ENCODE measurements at places on chromosomes 6 and 20.

- no peak for DNase-seq
Measured at GRCh38 chr6:108661430-108661829, 100.7 kb downstream of the FOXO3 start.

DNA sequence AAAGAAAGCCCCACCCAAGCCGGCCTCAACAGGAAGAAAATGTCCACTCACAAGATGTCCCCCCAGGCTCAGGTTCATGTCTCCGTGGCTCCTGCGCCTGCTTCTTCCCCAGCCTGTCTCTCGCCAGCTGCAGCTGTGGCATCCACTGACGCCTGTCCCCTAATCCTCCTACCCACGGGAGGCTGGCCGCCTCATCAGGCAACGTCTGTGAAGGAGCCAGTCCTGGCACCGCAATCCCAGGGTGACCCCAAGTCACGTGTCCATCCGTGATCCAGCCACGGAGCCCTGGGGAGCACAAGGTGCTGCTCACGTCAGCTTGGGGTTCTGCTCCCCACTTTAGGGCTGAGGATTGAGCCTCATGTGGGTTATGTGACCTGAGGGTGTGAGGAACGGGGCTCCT, 640.3 kb downstream of the CDH26 start:
- no peak for DNase-seq

DNA sequence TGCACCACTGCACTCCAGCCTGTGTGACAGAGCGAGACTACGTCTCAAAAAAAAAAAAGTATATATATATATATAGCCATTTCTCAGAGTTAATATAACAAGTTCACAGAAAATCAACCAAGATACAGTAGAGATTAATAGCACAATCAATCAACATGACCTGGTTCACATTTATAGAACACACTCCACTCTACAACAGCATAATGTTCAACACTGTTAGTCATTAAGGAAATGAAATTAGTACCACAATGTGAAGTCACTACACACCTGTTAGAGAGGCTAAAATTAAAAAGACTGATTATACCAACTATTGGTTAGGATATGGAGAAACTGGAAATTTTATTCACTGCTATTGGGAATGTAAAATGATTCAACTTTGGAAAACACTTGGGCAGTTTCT, 387.7 kb downstream of the QKI start:
- no peak for DNase-seq

- DNase-seq: no peak
Measured at GRCh38 chr6:128307671-128308070, 212.7 kb downstream of the PTPRK start.

- DNase-seq: no peak
Measured at GRCh38 chr6:108687921-108688320, 127.2 kb downstream of the FOXO3 start.

DNA sequence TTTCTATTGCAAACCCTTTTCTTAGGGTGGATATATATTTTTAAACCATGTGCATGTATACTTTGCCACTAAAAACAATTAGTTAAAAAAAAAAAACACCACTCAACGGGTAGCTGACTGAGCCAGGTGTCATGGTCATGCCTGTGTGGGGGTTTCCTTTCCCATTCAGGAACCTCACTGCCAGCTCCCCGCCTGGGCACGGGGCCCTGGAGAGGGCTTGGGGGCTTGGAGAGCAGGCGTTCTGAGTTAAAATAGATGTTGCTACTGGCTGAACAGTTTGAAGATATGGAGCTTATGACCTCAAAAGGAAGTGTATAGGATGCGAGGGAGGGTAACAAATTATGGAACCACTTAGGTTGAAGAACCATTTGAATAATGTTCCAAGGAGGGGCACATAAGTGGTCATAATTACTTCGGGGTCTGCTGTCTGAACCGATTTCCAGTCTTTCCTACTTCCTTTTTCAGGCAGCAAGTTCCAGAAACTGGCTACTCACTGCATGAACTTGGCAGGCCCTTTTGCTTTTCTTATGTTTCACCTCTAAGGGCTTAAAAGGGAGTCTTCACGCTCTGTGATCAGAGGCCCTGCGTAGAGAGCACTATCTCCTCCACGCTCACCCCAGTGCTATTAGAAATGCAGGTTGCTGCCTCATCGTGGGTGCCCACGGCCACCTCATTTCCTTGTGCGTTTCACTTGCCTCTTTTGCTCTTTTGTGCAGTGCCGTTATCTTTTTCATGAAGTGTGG, 9.9 kb downstream of the STX16 start:
- DNase-seq: no peak

DNA sequence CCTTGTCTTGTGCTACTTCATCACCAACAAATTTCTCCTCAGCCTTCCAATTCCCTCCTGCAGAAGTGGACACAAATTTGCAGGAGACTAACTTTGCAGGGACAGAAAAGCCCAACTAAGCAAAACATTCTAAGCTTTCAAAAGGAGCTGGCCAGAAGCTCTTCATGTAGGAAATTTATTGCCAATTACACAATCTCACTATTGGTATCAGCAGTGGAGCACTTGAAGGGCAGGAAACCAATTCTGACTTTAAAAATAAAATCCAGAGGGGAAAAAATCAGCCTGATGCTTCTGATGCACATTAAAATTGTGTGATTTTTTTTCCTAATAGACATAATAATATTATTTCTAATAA, 193.3 kb downstream of the LY86 start:
- DNase-seq: no peak

- no peak for DNase-seq
Measured at GRCh38 chr20:14688005-14688404, 350.6 kb upstream of the FLRT3 start.

GRCh38 chr20:22540832-22541231, 43.5 kb downstream of the FOXA2 start:
- DNase-seq: no peak

DNA sequence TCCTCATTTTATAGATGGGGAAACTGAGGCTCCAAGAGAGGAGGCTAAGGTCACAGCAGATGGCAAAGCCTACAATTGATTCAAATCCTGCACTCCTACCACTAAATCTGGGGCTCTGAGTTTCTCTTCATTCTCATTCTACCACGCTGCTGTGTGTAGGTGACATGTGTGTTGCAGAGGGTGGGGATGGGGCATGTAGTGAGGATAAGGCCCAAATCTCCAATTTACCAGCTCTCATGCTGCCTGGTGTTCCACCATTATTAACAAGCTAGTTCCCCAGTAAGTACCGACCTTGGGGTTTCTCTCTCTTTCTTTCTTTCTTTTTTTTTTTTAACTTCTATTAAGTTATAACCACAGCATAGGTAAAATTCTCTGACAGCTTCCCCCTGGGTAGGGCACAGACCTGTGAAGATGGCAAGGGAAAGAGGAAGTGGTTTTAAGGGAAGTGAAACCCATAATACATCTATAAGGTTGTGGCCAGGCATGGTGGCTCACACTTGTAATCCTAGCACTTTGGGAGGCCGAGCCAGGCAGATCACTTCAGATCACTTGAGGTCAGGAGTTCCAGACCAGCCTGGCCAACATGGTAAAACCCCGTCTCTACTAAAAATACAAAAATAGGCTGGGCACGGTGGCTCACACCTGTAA, 13.0 kb upstream of the MATN4 start:
- DNase-seq: no peak

DNA sequence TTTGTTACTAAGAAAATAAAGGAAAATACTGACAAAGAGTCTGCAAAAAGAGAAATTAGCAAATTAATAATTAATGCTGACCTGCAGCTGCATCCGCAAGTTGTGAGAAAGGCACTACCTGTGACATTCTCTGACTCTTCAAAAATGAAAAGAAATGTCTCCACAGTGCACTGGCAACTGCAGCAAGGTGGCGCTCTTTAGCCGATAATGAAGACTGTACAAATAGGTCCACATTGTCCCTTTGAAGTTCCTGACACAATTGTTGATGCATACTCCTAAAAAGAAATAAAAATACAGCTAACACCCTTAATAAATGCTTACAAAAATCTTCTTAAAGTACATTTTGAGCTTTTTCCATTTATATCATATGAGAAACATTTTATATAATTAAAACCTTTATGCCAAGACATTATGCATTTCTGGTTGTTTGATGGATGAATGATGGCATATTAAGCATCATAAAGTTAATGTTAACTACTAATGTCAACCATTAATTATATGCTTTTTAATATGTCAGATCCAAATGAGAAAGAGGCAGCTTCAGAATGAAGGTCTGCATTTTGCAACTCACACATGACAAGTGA, 96.5 kb downstream of the MMS22L start:
- peak; percentile 63 for DNase-seq

- DNase-seq: no peak
Measured at GRCh38 chr6:164757451-164757850, 552.0 kb downstream of the C6orf118 start.

DNA sequence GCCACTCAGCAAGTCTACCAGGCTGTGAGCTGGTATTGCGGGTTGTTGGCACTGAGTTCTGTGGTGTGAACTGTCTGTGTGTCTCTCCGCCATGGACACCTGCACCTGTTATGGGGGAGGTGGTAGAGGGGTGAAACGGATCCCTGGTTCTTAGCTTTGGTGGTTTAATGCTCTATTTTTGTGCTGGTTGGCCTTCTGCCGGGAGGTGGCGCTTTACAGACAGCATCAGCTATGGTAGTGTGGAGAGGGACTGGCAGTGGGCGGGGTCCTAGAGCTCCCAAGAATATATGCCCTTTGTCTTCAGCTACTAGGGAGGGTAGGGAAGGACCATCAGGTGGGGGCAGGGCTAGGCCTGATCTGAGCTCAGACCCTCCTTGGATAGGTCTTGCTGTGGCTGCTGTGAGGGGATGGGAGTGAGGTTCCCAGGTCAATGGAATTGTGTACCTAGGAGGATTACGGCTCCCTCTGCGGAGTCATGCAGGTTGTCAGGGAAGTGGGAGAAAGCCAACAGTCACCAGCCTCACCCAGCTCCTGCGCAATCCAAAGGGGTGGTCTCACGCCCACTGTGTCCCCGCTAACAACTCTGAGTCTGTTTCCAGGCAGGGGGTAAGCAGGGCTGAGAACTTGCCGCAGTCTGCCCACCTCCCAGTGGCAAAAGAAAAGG, 154.3 kb downstream of the CCDC170 start:
- DNase-seq: no peak

GRCh38 chr6:170037541-170038250, 253.2 kb downstream of the DLL1 start:
- DNase-seq: no peak

GRCh38 chr6:133608620-133609019, 280.3 kb upstream of the TCF21 start:
- DNase-seq: no peak

DNA sequence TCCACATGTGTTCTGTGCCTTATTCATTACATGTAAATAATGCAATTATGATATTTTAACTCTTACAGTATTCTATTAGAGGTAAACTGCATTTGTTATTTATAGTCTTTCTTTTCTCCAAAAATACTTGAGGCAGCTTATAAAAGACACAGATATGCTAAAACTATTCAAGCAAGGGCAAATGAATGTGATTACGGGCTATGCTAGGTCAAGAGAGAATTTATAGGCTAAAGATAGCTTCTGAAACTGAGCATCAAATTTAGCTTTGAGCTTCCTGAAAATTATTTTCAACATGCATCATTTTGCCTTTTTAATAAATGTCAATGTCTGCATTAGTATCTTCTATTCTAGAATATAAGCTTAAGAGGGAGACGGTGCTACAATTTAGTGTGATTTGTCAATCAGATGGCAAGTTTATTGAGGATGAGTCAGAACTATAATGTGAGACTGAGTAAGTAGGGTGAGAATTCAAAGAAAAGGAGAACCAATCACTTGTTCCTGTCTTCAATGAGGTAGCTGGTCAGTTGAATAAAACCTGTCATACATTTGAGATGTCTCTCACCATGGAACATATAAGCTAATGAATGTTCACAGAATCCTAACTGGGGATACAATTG, 669.4 kb upstream of the CITED2 start:
- DNase-seq: no peak

DNA sequence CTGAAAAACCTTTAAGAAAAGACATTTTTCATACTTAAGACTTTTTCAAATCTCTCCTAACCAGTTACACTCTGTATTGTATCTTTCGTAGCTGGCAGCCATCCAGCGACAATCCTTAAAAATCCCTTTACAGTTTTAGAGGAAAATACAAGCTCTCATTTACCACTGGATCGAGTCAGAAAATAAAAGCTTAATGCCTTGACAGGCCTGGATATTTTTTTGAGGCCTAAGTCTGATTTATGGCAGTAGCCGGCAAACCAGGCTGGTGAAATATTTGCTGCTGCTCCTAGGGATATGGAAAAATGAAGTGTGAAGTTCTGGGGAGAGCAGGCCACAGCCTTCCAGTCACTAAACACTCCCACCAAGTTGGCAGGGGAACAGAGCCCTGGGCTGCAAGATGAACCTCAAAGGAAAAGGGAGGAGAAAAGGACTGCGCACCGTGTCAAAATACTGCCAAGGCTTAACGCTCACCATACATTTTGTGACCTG, 213.0 kb upstream of the SUPT3H start:
- DNase-seq: no peak

DNA sequence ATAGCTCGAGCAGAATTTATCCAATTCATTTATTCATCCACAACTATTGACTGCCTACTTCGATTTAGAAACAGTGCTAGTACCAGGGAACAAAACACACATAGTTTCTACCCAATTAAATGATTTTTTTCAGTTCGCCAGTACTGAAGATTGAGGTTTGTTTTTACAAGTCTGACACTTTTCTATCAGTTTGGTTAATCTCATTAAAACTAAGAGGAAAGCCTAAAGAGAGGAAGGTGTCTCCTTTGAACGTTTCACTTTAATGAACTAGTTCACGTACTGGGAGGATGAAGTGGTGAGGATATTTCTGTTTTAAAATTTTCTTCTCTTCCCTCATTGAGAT, 570 bp upstream of the ANKS1A start:
- DNase-seq: no peak

GRCh38 chr20:19978511-19979210, 38.5 kb upstream of the NAA20 start:
- DNase-seq: no peak

DNA sequence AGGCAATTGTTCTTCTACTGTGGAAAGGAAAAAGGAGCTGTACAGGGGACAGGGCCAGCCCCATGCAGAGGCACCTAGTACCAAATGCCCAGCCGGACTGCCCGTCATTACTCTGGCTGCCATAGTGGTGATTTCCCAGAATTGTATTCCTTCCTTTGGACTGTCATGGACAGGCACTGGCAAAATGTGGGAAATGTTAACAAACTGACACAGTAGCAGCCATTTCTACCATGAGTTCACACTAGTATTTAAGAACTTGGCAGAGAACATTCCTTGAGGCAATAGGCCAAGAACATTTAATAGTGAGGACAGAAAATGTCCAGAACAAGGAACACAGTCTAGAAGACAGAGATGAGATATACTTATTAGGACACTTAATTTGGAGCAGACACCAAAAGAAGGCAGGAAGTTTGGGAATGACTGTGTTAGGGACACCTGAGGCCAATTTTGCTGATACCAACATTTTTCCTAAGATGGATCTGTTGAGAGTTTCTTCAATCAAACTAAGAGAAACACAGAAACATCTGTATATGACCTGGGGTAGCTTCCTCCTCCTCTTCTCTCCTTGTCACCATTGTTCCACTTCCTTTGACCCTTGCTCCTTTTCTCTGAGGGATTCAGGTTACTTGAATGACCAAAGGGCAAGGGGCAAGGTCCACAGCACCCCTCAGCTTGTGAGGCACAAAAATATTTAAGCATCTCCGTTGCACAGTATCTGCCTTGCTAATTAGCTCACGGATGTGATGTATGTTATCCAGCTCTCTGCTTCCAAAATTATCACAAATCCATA, 14.9 kb downstream of the ADTRP start:
- no peak for DNase-seq
